ENCODE measurements at places on chromosomes 6 and 20.

DNA sequence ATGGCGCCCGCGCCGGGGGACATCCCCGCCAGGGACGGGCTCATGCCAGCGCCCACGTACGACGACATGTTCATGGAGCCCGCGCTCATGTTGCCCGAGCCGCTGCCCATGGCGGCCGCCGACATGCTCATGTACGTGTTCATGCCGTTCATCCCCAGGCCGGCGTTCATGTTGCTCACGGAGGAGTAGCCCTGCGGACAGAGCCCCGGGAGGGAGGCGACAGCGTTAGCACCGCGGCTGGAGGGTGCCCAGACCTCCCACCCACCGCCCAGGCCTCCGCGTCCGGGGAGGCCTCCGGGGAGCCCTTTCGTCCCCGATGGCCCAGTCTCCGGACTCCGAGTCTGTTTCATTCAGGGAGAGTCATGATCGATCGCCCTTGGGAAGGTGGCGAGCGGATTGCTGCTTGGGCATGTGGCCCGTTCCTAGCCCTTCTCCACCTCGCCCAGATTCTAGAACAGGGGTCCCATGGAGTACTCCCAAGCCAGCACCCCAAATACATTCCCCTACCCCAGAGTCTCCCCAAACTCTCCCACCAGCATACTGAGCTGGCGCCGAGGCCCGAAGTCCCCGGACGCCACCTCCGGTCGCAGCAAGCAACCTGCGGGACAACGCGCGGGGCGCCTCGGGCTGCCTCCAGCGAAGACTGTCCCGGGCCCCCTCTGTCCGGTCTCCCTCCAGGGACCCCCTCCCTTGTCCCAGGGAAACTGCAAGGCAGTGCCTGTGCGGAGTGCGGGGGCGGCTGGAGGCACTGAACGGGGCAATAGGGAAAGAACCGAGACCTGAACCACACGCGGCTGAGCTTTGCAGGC, 1.2 kb downstream of the FOXA2 start:
- no peak for DNase-seq

DNA sequence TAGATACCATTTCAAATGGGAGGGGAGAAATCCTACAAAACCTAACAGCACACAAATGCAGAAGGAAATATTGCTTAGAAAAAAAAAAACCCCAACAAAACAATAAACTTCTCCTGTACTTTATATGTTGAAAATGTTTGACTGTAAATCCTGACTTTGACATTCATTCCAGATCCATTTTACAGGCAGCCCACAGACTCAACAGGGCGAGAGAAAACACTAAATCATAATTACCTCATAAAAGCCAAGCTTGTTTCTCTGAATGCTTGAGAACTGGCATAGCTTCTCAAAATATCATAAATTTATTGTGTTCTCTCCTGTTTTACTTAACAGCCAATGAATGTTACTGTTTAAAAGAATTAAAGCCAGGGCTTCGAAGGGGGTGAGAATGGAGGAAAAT, 273.2 kb downstream of the CD83 start:
- no peak for DNase-seq

- no peak for DNase-seq
Measured at GRCh38 chr6:11615214-11615602, 77.7 kb downstream of the TMEM170B start.

DNA sequence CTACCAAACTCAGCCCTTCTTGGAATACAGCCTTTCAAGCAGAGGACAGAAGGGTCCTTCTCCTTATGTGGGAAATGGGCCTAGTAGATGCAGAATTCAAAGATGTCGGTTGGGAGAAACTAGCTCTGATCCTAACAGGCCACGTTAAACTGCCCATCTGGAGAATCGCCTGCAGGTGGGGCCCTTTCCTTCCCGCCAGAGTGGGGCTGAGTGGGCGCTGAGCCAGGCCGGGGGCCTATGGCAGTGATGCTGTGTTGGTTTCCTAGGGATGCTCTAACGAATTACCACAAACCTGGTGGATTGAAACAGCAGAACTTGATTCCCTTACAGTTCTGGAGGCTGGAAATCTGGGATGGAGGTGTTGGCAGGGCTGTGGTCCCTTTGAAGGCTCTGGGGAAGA, 9.1 kb downstream of the MAPK13 start:
- DNase-seq = no peak

DNA sequence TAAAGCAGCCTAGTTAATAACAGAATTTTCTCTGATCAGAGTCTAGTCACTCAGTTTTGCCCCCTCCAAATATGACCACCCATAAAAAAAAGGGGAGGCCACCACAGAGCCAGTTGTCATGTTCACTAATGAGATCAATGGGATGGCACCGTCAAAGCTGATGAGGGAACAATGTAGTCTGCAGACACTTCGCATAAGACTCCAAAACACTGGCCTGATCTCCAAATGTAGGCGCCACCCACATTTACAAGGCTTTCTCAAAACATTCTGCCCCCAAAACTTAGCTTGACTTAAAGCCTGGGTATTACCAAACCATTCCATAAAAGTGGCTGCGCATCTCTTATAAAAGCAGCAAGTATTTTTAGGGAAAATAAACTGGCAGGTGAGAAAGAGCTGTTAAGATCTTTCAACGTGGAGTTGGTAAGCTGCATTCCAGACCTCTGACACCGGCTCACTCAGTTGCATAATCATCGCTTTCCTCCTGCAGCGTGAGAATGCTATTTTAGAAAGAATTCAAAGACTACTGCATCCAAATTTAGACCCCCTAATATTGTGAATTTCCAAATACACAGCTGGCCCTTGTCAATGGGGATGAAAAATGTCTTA, 59.3 kb downstream of the TBC1D7 start:
- DNase-seq = no peak

DNA sequence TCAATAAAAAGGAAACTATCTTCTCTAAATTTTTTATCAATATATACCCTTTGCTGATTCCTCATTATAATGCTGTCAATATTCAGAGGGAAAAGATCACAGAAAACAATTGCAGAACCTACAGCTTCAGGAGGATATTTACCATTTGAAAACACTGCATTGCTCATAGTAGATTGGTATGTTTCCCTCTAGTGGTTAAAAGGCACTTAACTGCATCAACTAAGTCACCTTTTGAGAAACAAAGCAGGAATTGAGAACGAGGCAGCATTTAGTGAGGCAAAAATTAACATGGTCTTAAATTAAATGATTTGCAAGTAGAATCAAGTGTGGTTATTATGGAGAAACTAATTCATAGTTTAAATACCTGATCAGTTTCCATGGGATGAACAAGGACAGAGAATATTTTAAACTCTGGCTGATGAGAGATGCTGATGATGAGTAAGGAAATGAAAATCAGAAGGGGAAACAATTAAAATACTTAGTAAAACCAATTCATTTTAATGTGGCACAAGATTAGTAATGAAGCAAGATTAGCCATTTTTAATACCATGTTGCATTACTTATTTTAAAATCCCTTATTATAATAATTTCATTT, 642.1 kb downstream of the EPHA7 start:
- DNase-seq = no peak

DNA sequence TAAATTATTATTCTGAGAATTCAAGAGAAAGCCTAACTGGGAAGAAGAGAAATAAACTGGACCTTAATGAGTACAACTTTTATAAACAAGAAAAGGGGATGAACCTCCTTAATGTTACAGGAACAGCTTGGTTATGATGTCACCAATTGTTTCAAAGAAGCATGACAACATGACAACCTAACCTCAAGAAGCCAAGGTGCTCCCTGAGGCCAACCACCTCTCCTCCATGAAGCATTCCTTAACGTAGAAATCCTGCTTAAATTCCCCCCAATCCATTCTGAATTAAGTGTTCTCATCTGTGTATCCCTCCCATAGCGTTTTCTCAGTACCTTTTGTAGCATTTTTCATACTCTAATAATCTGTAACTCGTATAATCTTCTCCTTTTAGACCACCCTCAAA, 1.7 kb downstream of the HBS1L start:
- DNase-seq = peak; percentile 44

DNA sequence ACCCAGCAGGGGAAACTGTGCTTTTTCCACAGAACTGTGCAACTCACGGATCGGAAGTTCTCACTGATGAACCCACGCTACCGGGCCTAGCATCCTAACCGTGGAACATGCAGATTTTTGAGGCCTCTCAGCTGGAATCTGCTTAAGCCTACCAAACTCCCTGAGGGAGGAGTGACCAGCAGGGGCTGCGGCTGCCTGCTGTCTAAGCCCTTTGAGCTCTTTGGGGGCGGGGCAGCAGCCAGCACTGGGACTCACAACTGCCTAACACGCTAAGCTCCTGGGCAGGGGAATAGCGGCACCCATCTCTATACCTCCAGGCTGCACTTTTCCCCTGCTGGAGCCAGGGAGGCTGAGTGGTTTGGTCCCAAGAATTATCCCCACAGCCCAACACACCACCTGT, 20.4 kb upstream of the METTL24 start:
- DNase-seq = no peak

- no peak for DNase-seq
Measured at GRCh38 chr6:163782436-163783003, 368.0 kb downstream of the QKI start.

- peak; percentile 66 for DNase-seq
Measured at GRCh38 chr6:166786704-166787293, 159.7 kb upstream of the RPS6KA2 start.

- no peak for DNase-seq
Measured at GRCh38 chr20:19750907-19751636, 7.0 kb upstream of the RIN2 start.

DNA sequence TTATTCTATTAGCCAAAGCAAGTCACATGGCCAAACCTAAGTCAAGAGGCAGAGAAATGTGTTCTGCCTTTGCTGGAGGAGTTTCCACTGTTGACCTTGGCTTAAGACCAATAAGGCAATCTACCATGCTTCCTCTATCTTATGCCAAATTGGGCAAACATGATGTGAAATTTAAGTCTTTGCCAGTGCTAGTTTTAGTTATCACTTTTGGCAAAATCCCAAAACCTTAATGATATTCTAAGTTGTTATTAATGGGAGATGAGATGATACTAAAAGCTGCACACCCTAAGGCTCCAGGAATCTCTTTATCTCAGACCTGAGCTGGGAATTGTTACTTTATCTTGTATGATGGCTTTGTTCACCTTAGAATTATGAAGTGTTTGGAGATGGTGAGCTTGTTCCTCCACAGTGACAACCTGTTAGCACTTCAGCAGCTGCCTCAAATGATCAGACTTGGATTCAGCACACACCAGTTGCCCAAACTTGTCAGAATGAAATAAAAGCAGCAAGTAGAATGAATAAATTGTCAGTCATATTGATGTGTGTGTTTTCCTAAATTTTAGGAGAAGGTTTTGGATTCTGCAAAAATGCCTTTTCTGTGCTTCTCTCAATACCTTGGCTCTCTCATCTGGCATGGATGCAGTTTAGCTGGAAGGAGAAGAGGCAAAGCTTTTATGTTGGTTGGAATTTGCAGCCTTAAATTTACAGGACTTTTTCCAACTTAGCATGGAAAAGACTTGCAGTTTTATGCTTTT, 49.3 kb downstream of the RIN2 start:
- DNase-seq = no peak

DNA sequence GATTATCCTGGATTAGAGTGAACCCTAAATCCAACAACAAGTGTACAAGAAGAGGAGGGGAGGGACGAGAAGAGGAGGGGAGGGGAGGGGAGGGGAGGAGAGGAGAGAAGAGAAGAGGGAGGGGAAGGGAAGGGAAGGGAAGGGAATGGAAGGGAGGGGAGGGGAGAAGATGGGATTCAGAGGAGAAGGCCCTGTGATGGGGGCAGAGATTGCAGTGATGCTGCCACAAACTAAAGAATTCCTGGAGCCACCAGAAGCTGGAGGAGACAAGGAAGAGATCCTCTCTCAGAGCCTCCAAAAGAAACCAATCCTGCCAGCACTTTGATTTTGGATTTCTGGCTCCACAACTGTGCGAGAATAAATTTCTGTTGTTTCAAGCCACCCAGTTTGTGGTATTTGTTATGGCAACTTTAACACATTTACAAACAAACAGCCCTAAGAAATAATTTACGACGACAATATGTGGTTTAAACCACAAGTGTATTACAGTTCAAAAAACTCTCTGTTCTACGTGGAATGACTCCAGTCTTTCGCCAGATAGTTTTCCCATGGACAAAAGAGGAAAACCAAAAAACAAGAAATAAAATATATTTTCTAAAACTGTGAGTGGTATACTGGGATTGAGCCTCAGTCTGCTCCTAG, 235.4 kb downstream of the HDGFL1 start:
- no peak for DNase-seq

DNA sequence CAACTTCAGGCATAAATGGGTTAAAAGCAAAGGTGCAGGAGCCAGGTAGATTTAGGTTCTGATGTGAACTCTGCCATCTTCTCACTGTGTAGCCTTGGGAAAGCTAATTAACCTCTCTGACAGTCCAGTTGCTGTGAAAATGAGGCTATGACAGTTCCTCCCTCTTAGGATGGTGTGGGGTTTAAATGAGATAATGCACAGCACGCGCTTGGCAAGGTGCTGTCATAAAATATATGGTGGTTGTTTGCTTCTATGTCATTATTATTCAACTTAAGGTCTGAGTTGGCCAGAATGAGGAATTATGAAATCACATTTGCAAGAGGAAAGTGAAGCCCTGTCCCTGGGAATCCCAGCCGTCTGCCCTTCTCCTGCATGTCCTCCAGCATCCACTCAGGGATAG, 15.5 kb upstream of the BCAS1 start:
- no peak for DNase-seq

GRCh38 chr6:402901-403658, 11.5 kb downstream of the IRF4 start:
- no peak for DNase-seq

- DNase-seq = no peak
Measured at GRCh38 chr6:146946559-146946958, 257.7 kb upstream of the STXBP5 start.

DNA sequence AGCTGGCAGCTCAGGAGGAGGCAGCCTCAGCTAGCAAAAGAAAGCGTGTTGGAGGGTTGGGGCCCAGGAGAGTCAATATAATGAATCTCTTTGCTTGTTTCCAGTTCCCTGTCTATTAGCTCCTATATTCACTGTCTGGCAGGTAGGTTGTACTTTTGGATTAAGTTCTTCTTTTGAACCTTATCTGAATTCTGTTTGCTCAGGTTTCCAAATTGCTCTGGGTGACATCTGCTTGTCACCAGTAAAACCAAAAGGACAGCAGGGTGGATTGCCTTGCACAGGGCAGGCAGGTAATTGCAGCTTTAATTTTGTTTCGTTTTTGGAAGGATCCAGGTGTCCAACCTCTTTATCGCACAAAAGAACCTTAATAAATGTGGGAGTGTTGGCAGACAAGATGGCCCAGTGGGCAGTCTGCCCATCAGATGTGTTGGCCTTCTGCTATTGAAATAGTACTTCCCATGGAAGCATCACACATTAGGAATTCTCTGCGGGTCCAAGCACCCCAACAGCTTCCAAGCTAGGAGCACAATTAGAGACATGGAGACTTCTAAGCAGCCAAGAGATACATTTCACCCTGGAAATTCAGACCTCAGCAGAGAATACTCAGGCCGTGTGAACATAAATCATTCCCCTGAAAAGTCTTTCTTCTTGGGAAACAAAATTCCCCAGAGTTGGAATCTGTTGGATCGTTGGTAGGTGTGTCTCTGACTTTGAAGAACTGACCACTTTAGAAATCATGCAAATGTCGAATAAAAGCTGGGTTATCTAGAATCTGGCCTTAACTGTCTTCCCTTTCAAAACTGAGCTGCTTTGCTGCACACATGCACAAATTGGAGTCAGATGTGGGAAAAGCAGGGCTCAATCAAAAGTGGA, 286.9 kb upstream of the BMP2 start:
- DNase-seq = no peak

GRCh38 chr6:102300350-102300749, 906.8 kb downstream of the GRIK2 start:
- no peak for DNase-seq

Measured in hematopoietic multipotent progenitor cell treated with erythropoietin and hydrocortisone succinate and interleukin-3 and kit ligand, for 17 days (in vitro differentiated cells).